ENCODE measurements at places on chromosomes 2 and 18.
A peak's percentile ranks its signal among the peaks of the same experiment; 100 is the strongest.

GRCh38 chr2:166230024-166230723 lies 102.4 kb upstream of the SCN1A start:
- DNase-seq: no peak

- DNase-seq: no peak
These were observed 8.2 kb downstream of the APLF start for GRCh38 chr2:68475576-68475975.

GRCh38 chr18:22408059-22408458 lies 9.7 kb downstream of the CTAGE1 start:
- no peak for DNase-seq

GRCh38 chr2:27715318-27716210 lies 51.9 kb downstream of the SLC4A1AP start:
- DNase-seq: no peak

GRCh38 chr2:218367415-218368149 lies 10.9 kb downstream of the CATIP start:
- peak; percentile 40 for DNase-seq
